ENCODE measurements at places on chromosomes 2 and 18.

DNA sequence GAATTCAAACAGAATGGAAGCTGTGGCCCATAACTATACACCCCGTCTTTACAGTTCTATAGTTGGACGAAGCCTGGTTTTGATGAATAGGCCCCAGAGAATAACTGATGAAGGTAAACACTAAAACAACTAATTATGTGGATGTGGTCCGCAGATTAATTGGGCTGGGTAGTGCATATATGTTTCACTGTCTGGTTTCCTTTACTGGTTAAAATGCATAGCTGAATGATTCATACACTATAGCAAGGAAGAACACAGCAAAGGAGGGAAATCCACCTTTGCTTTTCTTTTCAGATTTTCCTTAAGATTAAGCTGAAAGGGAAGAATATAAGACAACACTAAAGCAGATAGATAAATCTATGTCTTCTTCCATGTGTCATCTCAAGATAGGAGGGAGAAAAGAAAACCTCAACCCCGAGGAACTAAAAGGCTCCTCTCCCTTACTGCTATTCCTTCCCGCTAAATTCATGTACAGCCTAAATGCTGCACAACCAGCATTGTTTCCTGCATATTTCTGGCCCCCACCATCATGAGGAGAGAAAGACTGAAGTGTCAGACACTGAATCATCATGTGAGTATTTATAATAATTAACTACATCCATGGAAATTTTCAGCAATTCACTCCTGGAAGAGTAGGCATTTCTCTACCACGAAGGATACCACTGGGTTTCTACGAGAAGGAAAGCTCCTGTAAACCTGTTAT, 297.1 kb upstream of the CCDC68 start:
- no peak for DNase-seq

DNA sequence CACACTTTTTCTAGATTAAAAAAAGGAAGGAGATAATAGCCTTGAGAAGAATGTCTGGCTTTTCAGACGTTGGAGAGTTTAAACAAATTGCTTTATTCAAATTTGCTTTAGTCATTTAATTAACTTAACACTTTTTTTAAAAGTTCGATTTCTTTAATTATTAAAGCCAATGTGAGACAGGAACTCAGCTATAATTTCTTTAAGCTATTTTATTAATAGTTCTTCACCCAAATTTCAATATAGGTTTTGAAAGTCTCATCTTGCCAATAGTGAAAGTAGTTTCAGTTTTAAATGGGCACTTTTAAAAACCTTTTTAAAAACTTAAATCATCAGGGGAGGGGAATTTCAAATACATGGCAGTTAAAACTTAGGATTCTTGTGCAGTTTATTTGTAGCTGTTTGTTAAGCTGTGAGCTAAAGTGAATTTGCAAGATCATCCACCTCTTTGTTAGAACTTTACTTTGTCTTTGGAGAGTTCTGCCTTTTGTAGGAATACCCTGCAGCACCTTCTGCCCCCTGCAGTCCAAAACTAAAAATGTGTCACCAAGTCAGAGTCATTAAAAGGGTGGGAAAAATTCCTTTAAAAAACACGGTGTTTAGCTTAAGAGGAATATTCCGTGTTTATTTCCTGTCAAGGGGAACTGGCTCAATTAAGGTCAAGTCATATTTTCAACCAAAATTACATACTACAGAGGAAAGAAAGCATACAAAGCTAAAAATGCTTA, 4.6 kb downstream of the TGIF1 start:
- no peak for DNase-seq

DNA sequence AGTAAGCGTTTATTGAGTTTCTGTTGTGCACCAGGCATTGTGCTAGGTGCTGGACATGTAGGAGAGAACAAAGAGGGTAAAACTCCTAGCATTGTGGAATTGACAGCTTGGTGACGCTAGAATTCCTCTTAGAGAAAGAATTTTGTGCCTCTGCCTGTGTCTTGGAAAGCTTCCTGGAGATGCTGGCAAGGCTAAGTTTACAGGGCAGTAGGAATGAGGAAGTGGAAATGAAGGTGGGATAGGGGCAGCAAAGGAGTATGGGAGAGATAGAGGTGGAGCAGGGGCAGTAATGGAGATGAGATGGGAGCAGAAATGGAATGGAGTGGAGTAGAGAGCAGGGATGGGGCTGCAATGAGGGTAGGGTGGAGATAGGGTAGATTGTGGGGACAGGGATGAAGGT, 29.8 kb downstream of the GPR39 start:
- DNase-seq = no peak

DNA sequence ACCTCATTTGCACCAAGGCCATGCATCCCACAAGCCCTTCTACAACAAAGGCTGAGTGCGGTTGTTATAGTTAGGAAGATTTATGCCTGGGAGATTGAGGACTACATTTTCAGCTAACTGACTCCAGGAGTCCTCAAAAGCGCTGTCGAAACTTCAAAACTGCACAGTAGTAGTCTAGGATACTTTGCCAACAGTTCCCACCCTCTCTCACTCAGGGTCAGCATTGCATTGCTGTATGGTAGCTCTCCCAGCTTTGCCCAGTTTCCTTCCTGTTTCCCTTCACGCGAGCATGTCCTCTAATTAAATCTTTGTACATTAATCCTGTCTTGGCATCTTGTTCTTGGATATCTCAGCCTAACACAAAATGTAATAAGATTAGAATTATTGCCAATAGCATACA, 420.6 kb upstream of the UBE2E3 start:
- DNase-seq = no peak

DNA sequence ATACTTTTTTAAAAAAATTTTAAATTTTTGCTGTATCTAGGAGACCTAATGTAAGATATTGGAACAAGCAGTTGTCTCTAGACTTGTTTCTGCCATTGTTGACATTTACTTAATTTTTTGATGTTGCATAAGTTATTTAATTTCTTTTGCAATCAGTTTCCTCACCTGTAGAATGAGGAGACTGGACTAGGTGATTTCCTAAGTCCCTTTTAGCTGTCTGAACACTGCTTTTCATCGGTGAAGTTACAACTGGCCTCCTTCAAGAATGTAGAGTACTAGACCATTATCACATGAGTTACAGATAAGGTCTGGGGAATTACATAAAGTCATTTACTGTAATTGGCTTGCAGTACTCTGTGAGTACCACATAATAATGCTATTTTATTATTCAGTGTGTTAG, 147.6 kb downstream of the LTBP1 start:
- DNase-seq = no peak

DNA sequence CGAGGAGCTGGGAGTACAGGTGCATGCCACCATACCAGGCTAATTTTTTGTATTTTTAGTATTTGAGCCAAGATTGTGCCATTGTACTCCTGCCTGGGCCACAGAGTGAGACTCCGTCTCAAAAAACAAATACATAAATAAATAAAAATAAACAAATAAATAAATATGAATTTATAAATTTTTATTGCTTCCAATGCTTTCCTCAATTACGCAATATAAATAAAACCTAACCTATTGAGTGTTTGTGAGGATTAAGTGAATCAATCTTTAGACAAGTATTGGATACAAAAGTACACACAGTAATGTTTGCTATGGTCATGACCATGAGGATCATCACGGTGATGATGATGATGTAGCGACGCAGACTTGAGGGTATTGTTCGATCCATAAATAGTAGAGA, 257.4 kb downstream of the ASXL3 start:
- DNase-seq = no peak

DNA sequence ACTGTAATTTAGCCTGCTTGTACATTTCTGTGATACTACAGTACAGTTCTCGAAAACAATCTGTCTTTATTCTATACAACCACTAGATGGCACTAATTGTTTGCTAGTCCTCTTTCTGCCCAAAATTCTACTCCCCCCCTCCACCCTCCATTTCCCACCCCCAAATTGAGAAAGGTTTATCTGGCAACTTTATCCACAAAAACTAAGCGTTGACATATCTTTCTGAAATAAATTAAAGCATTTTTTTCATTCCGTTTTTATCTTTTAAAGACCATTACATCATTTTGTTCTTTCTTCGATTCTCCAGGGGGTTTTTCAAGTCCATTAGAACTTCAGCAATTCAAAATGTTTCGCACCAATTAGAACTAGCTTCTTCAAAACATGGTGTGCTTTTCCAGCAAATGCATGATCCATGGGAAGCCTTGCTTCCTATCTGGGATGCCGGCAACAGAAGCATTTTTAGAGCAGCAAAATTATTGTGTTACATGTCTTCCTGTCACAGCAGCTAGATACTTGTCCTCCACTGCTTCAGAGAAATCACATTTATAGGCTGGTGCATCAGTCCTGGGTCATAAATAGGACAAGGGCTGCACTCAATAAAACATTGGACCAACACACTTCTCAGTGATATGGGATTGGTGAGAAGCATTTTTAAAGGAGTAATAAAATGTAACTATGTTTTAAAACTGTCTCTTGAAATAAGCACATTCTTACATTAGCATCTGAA, 241.3 kb downstream of the PAX3 start:
- DNase-seq = no peak

- DNase-seq = no peak
These were observed 35.6 kb downstream of the CEP192 start for GRCh38 chr18:13026583-13027270.

- no peak for DNase-seq
These were observed 30.9 kb upstream of the KCMF1 start for GRCh38 chr2:84940088-84940470.

- no peak for DNase-seq
These were observed 108.0 kb upstream of the LDLRAD4 start for GRCh38 chr18:13110559-13110958.

GRCh38 chr2:12347066-12347493, 369.7 kb upstream of the TRIB2 start:
- DNase-seq = no peak

GRCh38 chr2:147679955-147680531, 164.8 kb upstream of the ACVR2A start:
- no peak for DNase-seq

DNA sequence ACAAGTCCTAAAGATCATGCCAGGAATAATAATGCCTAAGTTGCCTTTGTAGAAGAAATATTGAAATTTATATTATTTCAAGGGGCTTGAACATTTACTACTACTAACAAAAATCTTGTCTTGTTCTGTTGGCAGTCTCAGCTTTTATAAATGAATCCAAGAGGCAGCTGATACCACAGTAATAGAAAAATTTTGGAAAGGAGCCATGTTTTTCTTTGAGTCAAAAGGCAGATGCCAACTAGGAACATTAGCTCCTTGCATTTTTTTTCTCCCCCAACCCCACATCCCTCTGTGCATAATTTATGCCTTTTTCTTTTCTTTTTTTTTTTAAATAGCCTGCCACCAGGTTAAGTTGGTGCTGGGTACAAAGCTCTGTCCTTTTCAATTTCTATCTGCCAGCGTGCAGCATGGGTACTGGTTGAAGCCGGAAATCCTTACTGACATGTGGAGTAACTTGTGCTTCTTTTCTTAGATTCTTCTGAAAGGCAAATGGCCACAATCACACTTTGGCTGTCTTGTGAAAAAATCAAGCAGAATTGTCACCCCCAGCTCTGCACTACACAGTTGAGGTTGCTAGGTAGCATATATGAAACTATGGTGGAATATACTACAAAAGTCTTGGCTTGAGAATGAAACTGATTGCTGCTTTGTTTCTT, 98.8 kb downstream of the RHBDD1 start:
- no peak for DNase-seq

DNA sequence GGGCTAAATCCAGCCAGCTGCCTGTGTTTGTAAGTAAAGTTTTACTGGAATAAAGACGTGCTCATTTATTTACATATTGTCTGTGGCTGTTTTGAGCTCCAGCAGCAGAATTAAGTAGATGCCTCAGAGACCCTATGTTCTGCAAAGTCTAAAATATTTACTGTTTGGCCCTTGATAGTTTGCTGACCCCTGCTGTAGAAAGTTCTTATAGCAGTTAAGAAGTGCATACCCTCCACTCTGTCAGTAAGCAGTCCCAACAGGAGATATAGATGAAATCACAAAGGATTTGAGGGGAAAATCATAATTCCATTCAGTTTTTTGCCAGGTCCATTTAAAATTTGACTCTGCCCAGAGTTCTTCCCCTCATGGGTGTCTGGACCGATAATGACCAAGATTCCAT, 50.1 kb upstream of the ITM2C start:
- DNase-seq = no peak

DNA sequence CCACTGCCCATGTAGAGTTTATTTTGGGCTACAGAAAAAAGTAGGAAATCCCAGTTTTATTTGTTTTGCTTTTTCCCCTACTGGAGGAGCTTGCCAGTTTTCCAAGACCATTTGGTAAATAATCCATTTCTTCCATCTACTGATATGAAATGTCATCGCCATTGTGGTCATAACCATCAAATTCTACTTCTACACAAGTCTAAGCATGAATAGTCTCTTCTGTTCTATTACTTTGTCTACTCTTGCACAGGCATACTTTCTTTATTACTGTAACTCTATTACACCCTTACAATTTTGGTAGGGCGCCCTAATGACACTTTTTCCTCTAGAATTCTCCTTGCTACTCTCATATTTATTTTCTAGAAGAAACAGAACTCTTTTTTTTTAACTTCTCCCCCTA, 120.7 kb downstream of the ATAD2B start:
- no peak for DNase-seq
